Left cardiac atrium (tissue), 4 donors: ENCODE measurements at places on chromosomes 13 and 19. TPM values are rescaled to one million over a fixed set of nuclear protein-coding genes. Genes with fewer than 3 reads are reported as not detected.

GRCh38 chr13:110418944-110419343, 111.9 kb downstream of the COL4A2 start:
- DNase-seq = no peak

- no peak for DNase-seq
These were observed 16.3 kb upstream of the TSPAN16 start for GRCh38 chr19:11279505-11280236.

- no peak for DNase-seq
These were observed 73.9 kb upstream of the OXGR1 start for GRCh38 chr13:97068151-97068550.

Gene SIAH3
- total RNA-seq = not detected

Gene ZNF550
- total RNA-seq = 9.0 TPM

Gene KLHL1
- not detected for total RNA-seq

Gene CRLF1
- 66.7 TPM for total RNA-seq
